BJ (cell line): ENCODE measurements at places on chromosomes 6 and 20.

- DNase-seq = no peak
These were observed 22.6 kb downstream of the MYH7B start for GRCh38 chr20:34978092-34978744.

- DNase-seq = no peak
These were observed 10.1 kb upstream of the RTF2 start for GRCh38 chr20:56458206-56458821.

- DNase-seq = no peak
These were observed 183.3 kb downstream of the FOXC1 start for GRCh38 chr6:1792989-1793388.

DNA sequence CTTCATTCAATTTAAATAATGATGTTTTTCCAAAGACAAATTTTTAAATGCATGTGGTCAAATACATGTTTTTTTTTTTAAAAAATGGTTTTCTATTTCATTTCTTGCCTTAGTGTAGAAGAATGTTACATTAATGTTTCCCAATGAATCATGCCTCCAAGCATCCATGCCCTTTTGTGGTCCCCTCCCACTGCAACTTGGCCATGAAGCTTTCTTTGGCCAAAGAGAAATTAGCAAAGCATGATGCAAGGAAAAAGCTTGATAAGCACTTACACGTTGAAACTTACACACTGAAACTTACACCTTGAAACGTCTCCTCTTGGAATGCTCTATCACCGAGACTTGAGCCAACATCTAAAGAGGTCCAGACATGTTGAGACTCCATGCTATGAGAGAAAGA, 93.0 kb upstream of the ELOVL5 start:
- peak; percentile 25 for DNase-seq

DNA sequence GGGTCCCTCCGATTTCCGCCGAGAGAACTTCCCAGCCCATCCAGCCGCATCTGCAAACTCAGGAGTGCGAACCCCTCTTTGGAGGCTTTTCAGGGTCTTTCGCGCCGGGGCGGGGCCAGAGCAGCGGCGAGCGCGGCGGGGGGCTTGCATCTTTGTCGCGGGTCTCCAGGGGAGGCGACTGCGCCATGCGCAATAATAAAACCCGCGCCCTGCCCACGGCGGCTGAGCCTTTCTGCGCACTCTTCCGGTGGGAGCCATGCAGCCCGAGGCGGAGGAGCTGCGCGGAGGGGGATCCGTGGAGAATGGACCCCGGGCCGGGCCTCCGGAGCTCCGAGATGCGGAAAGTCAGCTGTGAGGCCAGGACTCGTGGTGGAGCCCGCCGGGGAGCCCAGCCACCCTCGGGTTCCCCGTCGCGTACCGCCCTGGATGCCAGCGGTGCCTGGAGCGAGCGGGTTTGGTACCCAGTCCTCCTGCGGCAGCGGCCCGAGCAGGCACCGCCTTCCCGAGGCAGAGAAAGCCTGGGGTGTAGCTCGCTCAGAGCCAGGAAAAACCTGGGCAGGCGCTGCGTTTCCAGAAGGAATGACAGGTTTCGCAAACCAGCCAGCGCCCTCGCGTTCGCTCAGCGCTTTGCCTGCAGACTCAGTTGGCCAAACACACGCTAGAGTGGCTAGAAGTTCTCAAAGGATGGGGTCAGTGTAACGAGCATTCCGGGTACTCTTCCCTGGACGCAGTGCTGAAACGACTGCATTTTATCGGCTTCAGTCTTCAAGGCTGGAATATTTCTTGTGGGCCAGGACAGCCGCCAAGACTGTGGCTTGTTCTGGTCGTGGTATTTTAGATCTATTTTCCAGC, 1.2 kb downstream of the AKAP12 start:
- DNase-seq = no peak

- peak; percentile 74 for DNase-seq
These were observed 29.9 kb downstream of the METTL24 start for GRCh38 chr6:110328259-110328658.

GRCh38 chr6:144106206-144106605, 10.8 kb upstream of the SF3B5 start:
- no peak for DNase-seq

DNA sequence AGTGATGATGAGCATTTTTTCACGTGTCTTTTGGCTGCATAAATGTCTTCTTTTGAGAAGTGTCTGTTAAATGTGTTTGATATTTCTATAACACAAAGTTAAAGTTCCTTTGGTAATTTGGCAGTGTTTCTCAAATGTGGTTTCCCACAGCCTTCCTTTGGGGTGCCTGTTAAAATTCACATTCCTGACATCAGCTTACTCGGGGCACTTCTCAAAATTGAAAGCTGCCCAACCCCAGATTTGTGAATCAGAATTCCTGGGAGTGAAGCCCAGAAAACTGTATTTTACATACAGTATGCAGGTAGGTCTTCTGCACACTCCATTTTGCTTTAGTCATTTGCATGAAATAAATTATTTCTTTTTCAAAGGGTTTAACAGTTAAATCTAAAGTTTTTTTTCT, 207.9 kb downstream of the GMPR start:
- no peak for DNase-seq

DNA sequence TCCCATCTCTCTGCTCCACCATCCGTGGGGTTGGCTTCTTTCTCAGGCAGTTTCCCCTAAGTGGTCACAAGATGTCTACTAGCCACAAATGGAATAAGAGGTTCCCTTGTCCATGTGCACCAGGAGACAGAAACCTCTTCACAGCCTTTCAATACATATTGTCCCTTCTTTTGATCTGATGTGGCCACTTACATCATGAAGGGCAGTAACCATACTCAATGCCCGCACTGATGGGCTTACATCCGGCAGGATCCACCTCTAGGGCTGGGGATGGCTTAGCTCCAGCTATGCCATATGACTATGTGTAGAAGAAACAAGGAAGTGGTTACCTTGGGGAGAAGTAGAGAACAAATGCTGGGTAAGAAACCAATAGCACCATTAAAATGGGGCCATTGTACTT, 64.4 kb downstream of the PLEKHG1 start:
- DNase-seq = no peak

- DNase-seq = no peak
These were observed 33.3 kb upstream of the AFDN start for GRCh38 chr6:167793421-167793820.

DNA sequence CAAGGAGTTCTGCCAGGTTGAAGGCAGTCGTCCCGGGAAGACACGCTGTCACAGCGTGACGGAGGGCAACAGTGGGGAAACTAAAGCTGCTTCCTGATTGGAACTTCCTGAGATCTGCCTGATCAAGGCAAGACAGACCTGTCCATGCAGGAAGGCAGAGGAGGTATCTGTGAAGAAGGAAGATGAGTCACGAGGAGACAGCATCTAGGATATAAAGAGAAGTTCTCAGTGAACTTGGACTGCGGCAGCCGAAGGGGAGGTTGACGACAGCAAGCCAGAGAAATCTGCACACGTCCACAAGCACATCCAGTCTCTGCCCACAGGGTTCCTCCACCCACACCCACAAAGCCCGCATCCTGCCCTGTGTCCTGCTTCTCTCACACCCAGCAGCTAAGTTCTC, 38.6 kb downstream of the PREP start:
- DNase-seq = no peak

DNA sequence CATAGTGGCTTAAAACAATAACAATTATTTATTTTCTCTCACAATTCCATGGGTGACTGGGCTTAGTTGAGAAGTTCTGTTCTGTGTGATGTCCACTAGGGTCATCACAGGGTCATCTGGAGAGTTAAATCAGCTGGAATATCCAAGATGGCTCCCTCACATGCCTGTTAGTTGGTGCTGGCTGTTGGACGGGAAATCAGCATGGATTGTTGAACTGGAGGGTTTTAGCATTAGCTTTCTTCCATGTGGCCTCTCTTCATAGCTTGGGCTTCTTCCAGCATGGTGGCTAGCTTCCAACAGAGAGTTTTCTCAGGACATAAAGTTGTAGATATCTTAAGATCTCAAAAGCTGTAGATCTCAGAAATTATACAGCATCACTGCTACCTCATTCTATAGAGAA, 19.6 kb downstream of the MARCKS start:
- DNase-seq = no peak

- no peak for DNase-seq
These were observed 59.0 kb upstream of the QKI start for GRCh38 chr6:163355426-163355991.

GRCh38 chr20:6420336-6420735, 297.5 kb upstream of the FERMT1 start:
- DNase-seq = no peak

- no peak for DNase-seq
These were observed 466.0 kb downstream of the GJA1 start for GRCh38 chr6:121901432-121901831.

- DNase-seq = no peak
These were observed 12.8 kb upstream of the TPD52L1 start for GRCh38 chr6:125140808-125141207.

GRCh38 chr20:33172781-33173180, 4.8 kb downstream of the BPIFA2 start:
- no peak for DNase-seq

DNA sequence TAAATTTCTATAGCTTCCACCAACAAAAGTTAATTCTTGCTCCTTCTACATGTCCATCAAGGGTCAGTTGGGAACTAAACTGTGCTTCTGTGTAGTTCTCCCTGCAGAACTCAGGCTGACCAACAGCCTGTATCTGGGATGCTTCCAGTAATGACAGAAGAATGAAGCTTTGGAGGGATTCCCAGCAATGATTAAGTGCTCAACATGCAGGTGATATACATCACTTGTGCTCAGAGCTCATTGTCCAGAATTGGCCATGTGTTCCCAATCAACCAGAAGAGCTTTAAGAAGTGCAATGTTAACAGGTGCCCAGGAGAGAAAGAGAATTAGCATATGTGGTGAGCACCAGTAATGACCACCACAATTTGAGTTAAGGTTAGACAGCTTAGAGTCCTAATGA, 37.4 kb upstream of the SNRPB2 start:
- no peak for DNase-seq

DNA sequence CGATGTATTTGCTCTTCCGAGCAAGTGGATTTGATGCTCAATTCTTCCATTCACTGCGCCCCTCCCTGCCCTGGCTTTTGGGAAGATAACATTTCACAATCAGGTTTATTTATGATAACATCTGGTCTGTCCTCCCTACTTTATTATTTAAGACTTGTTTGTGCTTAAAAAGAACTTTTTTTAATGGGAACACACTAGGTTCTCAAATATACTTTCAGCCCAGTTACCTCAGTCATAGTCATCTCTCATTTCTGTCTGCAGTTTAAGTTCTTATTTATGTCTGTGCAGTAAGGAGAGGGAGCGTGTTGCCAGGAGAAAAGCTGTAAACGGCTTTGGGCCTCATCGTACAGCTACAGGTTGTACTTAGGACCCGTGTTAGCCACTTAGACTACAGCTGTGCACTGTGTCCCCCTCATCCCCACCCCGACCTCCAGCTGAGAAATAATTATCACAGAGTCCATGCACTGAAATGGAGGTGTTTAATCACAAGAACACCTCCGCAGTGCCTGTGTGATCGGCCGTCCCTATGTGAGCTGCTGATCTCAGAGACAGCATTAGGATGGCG, 99.3 kb downstream of the RPP40 start:
- no peak for DNase-seq

- DNase-seq = no peak
These were observed 16.5 kb downstream of the CARMIL1 start for GRCh38 chr6:25295651-25296050.

DNA sequence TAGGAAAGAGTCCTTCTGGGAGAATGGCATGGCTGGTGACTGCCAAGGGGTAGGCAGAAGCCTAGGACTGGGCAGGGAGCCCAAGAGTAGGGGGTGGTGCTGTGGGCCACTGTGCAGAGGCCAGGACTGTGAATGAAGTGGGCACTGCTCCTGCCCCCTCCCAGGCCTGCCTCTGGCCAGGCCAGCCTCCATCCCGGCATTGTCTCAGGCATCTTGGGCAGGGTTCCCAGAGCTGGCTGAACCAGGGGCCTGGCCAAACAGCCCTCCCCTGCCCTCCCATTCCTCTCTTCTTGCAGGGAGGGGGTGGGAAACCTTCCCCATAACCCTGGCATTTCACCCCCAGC, 81.6 kb downstream of the MRPL14 start:
- no peak for DNase-seq

DNA sequence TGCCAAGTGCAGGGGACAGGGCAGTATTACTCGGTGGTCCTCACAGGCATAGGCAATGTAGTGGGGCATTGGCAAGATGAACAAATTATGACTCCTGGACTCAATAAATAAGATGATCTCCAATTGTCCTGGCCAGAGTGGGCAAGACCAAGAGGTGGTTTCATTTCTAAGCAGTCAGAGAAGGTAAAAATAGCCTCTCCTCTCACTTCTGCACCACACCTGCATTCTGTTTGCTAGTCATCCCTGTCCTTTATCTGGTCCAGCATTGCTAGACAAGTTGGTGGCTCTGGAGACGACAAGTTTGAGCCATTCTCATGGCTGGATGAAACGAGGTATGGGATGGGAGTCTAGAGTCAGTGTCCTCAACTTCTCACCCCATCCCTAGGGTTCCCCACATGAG, 83.0 kb downstream of the BANF2 start:
- no peak for DNase-seq

GRCh38 chr6:52566853-52567279, 10.0 kb downstream of the TRAM2 start:
- DNase-seq = peak; percentile 97

DNA sequence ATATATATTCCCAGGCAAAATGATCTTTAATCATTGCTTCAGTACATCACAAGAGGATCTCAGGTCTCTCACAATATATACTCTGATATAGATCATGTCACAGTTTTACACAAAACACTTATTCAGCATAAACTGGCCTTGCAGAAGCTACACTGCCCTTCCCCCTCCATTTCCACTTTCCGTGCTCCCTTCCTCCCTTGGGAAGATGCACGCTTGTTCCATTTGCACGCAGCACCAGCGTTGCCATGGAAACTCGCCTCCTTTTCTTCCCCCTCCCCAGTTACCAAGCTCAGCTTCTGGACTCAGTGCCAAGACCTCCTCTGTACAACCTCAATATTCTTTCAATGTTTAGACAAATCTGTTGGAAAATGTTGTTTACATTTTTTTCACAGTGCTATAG, 154.6 kb downstream of the RFPL4B start:
- no peak for DNase-seq

- no peak for DNase-seq
These were observed 262.4 kb downstream of the PLCB1 start for GRCh38 chr20:8394308-8394945.

GRCh38 chr6:162728197-162728596, 423 bp downstream of the PACRG start:
- no peak for DNase-seq

DNA sequence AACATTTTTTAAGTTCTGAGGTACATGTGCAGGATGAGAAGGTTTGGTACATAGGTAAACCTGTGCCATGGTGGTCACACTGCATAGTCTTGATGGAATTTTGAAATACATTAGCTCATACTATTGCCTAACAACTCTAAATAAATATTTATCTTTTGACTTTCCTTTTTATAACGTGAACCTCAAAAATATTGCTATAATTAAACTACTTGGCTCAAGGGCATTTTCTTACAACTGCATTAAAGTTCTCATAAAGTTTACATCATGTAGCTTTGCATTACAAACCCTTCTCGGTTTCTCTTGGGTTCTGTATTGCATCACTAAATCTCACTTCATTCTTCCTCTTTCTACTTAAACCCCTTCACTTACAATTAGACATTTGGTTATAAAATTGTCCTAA, 636.0 kb upstream of the PTCHD4 start:
- DNase-seq = peak; percentile 59
